ENCODE measurements at places on chromosomes 3 and 15. TPM values are rescaled to one million over a fixed set of nuclear protein-coding genes. Genes with fewer than 3 reads are reported as not detected.

ZNF620 gene
- 4.4 TPM for total RNA-seq

CYP1A1 gene
- total RNA-seq: 3.3 TPM

DPPA2 gene
- not detected for total RNA-seq

SH2D7 gene
- total RNA-seq: not detected

CEMIP gene
- 2.1 TPM for total RNA-seq

GRCh38 chr15:90872486-90873184 lies 4.2 kb downstream of the FURIN start:
- DNase-seq: peak; percentile 87

- DNase-seq: no peak
These were observed 26.9 kb downstream of the PHC3 start for GRCh38 chr3:170154569-170155143.

DNA sequence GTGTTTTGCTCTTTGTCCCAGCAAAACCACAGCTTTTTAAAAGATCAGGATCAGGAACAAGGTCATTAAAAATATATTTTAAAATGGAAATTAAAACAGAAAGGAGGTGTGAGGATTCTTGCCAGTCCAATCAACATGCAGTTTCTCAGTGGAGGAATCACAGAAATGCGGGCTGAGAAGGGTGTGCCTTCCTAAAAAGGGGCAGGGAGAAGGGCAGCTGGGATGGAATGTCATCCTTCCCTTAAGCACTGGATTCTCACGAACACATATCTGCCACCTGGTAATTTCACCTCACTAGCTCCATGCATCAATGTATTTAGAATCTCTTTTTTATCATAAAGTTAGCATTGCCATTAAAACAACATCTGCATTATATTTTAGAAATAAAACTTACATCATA lies 21.4 kb downstream of the ABI3BP start:
- DNase-seq: no peak

DNA sequence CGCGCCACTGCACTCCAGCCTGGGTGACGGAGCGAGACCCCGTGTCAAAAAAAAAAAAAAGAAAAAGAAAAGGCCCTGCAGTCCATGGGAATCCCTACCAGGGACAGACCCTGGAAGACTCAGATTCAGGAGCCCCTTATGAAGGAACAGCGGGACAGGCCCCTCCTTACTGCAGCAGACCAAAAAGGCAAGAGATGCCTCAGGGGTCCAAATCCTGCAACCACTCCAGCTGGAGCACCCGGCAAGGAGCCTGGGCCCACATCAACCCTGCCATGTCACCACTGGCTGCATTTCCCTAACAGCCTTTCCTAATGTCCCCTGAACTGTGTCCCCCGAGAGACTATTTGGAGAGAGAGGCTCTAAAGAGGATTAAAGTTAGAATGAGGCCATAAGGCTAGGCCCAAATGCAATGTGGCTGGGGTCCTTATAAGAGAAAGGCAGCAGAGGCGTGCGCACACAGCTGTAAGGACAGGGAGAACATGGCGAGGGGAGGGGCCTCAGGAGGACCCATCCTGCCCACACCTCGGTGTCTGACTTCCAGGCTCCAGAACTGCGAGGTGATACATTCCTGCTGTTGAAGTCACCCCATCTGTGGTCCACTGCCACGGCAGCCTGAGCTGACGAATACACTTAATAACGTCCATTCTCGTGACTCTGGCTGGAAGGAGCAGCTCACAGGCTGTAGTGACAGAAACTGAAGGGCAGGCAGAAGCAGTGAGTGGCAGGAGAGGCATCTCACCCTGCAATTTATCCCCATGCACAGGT lies 78.1 kb downstream of the ATP10A start:
- peak; percentile 65 for DNase-seq

DNA sequence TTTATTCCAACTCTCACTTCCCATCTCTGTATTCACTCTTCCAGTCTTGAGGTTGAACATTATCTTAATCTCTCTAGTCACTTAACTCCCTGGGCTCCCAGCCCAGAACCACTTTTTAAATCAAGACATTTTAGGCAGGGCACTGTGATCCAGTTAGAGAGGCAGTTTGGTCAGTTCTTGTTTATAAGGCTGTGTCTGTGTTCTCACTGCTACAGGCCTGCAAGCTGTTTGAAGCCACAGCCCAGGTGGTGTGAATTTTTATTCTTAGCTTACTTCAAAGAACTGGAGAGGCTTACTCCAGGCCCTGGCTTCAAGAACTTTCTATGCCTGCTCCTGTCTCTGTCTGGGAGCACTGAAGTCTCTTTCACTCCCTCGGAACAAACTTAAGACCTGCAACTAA lies 906.1 kb downstream of the CADM2 start:
- DNase-seq: no peak

DNA sequence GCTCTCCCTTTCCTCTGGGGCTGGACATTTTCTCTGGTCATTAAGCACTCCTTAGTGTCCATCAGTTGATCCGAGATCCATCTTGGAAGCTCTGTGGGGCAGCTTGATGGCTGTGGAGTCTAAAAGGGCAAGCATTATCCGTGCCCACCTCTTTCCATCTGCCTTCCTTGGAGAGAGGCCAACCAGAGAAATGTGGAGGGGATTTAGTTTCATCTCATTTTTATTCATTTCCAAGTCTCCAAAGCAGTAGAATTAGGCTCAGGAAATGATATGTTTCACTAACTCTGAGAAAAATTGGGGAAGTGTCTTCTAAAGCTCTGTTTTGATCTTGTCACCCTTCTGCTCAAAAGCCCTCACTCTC lies 95.9 kb upstream of the KLHL25 start:
- no peak for DNase-seq

GRCh38 chr3:139318431-139318816 lies 25.4 kb upstream of the MRPS22 start:
- DNase-seq: no peak

GRCh38 chr3:183106635-183107034 lies 7.3 kb upstream of the MCCC1 start:
- no peak for DNase-seq

DNA sequence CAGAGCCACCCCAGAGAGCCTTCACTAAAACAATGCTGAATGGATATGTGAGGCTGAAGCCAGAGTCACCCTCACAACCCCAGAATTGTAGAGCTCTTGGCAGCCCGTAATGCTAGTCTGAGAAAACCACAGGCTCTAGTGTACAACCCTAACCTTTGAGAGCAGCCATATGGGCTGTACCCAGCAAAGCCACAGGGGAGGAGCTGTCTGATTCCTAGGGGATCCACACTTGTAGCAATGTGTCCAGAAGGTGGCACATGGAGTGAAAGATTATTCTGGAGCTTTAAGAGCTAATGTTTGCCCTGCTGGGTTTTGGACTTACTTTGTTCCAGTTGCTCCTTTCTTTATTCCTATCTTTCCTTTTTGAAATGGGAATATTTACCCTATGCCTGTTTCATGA lies 626.8 kb downstream of the GRM7 start:
- no peak for DNase-seq

GRCh38 chr3:65277798-65278197 lies 590.0 kb upstream of the ADAMTS9 start:
- DNase-seq: no peak

- no peak for DNase-seq
These were observed 5.6 kb downstream of the GSK3B start for GRCh38 chr3:120088622-120089021.

DNA sequence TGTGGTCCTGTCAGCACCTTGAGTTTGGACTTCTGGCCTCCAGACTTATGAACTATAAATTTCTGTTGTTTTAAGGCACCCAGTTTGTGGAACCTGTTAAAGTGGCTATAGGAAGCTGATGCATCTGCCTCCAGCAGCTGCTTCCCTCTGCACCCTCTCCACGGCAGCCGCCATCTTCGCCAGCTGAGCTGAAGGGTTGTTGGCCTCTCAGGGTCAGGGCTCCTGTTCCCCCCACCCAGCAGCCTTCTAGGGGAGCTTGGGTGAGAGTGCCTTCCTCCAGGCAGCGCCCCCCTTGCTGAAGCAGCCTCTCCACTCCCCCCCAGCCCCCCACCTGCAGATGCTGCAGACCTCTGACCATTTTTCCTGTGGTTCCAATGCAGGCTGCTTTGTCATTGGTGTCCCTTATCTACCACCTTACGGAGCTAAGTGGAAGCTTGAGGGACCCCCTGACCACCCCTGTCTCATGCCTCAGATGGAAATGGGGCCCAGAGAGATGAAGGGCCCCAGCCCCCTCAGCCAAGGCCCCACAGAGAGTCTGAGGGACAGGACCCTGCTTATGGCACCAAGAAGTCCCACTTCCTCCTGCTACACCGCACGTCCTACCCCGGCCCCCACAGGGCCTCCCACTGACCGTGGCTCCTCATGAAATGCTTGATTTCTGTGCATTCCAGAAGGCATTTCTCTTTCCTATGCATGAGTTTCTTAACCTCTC lies 61.4 kb upstream of the TLE3 start:
- DNase-seq: no peak

DNA sequence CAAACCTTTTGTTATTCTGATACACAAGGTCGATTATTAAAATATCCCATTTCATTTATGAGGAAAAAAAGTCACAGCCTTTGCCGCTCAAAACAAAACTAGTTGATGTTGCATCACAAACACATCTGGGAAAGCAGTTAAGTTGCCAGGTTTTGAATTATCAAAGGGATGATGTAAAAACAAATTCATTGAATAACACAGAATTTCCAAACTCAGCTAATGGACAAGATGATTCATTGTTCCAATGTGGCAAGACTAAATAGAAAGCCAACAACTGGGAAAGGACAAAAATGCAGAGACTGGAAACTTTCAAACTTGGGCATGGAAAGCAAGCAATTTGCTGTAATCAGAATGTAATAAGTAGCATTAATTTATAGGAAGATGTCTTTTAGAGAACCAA lies 610.0 kb upstream of the ZNF385D start:
- DNase-seq: no peak

GRCh38 chr3:116018646-116019045 lies 395.3 kb downstream of the GAP43 start:
- DNase-seq: no peak

DNA sequence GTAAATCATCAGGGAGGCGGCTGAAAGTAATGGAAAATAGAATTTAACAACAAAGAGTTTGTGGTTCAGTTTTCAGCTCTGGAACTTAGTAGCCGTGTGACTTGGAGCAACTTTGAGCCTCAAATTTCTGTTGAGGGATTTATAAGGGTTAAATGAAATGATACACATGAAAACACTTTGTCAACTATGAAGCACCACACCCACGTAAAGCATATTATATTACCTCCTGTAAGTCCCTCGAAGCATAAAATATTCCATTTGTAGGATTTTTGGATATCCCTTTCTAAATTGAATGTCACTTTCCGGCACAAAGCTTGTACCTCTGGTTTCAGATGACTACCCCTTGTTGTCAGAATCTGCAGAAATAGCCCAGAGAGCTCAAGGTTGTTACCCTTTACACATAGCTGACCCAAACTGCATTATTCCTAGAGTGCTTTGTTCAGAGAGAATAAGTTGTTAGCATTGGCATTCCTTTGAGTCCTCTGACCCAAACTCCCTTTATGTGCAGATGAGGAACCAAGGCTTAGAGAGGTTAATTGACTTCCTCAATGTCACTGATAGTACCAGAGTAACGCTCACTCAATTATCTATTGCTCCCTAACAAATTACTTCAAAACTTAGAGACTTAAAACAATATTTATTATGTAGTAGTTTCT lies 187.9 kb upstream of the UMPS start:
- DNase-seq: no peak

- no peak for DNase-seq
These were observed 22.9 kb downstream of the ITPR1 start for GRCh38 chr3:4515916-4516579.

DNA sequence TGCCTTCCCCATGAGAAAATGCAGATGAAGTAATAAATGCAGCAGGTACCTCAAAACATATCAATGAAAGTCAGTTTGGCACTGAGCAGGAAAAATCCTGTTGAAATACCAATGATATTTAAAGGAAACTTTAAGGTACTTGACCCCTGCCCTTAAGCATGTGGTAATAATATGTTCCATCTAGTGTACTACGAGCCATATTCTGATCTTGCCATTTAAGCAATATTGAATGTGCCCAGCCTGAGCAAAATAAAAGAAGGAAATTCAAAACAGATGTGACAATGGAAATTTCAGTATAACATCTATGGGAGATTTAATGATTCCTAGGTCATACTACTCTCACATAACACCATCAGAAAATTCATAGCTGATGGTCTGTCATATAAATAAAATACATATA lies 191.8 kb upstream of the CGNL1 start:
- DNase-seq: no peak

GRCh38 chr3:69121950-69122349 lies 445 bp downstream of the LMOD3 start:
- DNase-seq: no peak

- DNase-seq: no peak
These were observed 293.5 kb upstream of the SOX2 start for GRCh38 chr3:181418233-181418632.

GRCh38 chr3:8481380-8481779 lies 20.2 kb upstream of the LMCD1 start:
- no peak for DNase-seq

All from M059J (cell line).